Neural progenitor cell (in vitro differentiated cells): ENCODE measurements at places on chromosomes 5 and 9.

GRCh38 chr5:143501310-143502044 is 98.0 kb upstream of the NR3C1 start:
- DNase-seq: no peak

DNA sequence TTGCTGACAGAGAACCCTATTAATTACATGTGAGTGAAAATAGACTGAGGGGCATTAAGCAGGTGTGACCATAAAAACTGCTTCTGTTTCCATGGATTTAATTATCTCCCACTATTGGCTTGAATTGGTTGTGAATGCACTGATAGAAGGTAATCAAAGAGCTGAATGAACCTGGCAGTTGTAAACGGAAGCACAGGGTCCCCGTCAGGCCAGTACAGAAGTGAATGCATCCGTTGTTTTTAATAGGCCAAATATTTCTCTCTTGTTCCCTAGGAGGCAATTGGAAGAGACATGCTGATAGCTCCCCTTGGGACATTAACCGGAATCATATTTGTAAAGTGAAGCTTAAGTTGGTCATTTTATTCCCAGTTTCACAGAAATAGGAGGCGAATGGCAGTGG is 147.0 kb downstream of the CAVIN4 start:
- DNase-seq: no peak

DNA sequence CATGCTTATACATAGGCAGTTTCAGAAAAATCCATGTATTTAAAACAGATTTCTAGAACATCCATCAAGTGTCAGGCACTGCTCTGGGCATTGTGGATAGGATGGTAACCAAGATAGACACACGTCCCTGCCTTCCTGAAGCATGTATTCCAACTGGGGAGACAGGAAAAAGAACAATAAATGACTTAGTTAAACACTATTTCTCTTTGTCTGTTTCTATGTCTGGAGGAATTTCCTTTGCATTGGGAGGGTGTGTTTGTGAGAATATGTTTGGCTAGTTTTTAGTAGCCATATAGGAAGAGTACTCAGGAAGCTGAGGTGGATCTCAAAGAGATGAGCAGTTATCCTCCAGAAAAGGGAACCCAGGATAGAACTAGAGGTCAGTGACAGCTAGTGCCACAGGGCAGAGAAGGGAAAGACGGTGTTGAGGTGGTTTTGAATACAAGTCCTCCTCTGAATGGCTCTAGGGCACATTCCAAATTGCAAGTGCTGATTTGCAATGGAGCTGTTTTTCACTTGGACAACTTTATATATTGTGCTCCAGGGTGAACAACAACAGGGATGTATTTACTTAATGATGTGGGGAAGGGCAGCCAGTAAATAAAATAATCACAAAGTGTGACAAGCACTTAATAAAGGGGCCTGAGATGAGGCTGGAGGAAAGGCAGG is 144.7 kb upstream of the SHB start:
- DNase-seq: peak; percentile 15

DNA sequence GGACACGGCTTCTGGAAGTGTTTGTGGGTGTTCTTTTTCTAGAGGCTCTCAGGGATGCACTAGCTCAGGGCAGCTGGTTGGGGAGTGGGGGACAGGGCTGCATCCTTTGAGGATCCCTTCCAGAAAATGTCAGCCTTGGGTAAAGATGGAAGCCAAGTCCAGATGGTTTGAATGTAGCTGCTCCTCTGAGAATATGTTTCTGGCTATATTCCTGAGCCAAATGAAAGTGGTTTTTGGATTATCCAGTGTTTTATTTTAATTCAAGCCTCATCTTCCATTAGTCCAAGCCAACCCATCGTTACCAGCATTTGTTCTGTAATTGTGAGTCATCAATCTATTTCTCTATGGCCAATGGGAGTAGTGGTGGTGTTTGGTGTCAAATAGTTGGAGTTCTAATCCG is 70.4 kb downstream of the SPRY4 start:
- no peak for DNase-seq

GRCh38 chr5:55720188-55720703 is 8.1 kb upstream of the SLC38A9 start:
- DNase-seq: no peak

DNA sequence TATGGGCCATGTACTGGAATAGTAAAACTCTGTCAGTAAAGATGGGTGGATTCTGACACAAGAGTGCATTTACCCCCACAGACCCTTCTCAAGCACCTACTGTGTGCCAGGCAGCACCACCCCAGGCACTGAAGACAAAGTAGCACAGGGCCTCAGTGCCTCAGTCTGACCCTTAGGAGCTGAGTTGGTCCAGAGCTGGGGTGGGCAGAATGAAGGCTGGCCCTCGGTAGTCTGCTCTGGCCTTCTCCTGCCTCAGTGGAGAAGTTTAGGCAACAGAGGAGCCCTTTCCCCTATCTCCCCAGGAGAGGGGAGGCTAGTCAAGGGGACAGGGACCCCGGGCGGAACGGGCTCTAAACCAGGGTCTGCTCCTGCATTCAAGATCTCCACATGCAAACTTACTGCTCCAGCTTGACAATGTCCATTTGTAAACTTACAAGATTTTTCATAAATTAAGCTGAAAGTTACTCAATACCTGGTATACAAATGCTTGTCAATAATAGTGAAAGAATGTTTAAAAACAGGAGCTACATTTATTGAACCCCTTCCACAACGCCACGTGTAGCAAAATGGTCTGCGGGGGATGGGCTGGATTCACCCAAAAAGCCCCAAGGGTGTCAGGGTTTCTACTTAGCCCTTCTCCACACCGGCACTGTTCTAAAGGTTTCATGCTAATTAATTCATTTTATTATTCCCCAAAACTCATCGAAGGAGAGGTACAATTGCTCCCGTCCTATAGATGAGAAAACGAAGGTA is 1.5 kb downstream of the VDAC1 start:
- no peak for DNase-seq

DNA sequence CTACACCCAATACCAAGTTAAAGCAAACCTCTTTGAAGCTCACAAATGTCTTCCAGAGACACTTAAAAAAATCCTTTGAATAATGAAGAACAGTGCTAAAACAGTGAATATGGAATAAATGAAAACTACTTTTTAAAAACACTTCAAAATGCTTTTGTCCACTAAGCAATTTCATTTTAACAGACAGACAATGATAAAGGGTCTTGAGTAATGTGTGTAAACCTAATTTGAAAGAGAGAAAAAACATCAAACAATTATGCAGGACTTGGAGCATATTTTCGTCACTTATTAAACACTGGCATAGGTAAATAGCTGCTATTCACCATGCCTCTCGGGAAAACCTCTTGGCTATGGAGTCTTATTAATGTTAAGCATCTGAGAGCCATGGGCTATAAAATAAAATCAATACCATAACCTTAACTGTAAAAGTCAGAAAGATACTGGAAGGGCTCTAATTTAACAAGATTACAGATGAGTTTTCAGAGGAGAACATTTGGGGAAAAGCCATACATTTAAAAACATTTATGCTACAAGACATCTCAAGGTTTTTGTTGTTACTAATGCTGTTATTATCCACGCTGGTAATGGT is 177.8 kb downstream of the NFIB start:
- DNase-seq: no peak

GRCh38 chr5:36078430-36078829 is 11.7 kb upstream of the UGT3A2 start:
- no peak for DNase-seq

GRCh38 chr5:36462295-36463021 is 143.9 kb upstream of the SLC1A3 start:
- no peak for DNase-seq

DNA sequence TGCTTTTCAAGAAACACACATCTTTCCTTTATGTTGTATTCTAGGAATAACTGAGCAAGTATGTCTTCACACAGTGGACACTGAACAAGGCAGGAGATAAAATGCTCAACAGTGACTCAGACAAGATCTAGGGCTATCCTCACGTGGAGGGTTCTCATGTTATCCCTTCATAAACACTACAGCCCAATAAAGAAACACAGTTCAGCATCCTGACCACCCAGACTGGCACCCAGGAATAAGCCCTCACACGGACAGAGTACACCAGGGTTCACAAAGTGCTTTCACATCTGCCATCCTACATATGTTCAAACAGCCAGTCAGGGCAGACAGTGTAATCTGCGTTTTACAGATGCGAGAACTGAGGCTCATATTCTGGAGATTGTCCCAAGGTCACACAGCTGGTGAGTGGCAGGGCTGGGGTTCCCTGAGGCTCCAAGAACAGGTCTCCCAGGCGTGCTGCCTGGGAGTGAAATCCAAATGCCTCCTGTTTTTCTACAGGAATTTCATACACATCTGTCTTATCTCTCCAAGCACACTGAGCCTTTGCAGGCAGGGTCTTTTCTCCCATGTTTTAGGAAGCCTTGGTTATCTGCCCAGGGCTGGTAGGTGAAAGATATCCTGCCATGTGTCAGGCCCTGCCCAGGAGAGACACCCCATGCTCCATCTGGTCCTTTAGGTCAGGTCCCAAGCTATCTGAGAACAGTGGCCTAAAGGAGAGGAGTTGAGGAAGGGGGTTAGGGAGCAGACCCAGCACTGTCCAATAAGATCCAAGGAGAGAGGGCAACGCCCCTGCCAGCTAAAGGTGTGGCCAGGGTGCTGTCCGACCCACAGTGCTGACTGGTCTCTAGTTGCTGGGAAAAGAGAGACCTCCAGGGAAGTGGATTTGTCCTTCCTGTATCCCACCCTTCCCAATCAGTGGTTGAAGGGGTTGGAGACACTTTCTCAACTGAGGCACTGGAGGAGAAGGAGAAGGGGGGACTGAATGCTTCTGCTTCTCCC is 47.9 kb upstream of the XPA start:
- DNase-seq: peak; percentile 66

- DNase-seq: no peak
Observed at GRCh38 chr9:93422977-93423616, 28.4 kb upstream of the FAM120A start.

- DNase-seq: no peak
Observed at GRCh38 chr5:149378241-149378820, 761 bp downstream of the IL17B start.

DNA sequence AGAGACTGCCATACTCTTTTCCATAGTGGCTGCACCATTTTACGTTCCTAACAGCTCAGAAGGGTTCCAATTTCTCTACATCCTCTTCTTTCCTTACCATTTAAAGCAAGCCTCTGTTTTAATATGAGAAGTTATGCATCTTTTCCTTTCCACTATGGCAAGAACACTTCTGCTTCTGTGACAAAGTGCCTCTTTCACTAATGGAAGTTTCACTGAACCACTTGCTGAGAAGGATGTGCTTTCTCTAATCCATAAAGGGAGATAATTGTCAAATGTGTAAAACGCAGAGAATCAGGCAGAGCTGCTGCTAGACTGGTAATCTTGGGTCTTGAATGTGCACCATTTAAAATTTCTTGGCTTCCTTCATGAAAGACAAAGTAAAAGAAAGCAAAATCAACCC is 131.6 kb downstream of the PJA2 start:
- no peak for DNase-seq

- DNase-seq: no peak
Observed at GRCh38 chr5:57598097-57598496, 115.5 kb upstream of the ACTBL2 start.

DNA sequence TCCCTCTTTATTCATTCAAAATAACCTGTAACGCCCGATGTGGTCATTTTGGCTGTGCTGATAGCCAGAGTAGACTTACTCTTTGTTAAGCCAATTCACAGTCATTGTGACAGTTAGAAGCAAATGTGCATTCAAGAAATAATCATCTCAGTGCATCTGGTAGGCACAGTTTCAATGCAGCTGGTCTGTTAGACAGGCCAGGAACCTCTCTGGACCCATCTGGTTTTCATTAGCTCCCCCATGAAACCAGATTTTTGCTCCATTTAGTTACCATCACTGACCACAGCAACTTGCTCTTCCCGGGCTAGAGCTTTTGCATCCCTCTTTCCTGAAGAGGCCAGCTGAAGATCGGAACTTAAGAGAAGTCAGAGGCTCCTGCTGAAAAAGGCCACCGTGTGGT is 284.2 kb downstream of the NSG2 start:
- no peak for DNase-seq

- no peak for DNase-seq
Observed at GRCh38 chr5:20370061-20370460, 382.1 kb upstream of the CDH18 start.

- DNase-seq: no peak
Observed at GRCh38 chr9:36337865-36338264, 62.2 kb downstream of the RNF38 start.

DNA sequence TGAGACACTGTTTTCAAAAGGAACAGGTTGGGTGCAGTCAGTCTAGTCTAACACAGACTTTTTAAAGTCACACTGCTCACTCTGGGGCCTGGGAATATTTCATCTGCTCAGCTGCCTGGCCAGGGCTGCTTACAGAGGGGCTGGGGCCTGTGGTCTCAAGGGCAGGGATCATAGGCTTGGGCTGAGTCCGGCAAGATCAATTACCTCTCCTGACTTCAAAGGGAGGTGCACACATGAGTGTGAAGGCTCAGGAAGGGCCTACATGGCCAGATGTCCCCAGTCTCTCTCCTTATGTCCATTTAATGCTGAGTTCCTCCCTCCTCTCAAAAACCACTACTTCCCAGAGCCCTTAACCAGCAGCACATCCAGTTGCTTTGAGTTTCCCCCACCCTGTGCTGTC is 247.2 kb downstream of the HSPA4 start:
- no peak for DNase-seq

DNA sequence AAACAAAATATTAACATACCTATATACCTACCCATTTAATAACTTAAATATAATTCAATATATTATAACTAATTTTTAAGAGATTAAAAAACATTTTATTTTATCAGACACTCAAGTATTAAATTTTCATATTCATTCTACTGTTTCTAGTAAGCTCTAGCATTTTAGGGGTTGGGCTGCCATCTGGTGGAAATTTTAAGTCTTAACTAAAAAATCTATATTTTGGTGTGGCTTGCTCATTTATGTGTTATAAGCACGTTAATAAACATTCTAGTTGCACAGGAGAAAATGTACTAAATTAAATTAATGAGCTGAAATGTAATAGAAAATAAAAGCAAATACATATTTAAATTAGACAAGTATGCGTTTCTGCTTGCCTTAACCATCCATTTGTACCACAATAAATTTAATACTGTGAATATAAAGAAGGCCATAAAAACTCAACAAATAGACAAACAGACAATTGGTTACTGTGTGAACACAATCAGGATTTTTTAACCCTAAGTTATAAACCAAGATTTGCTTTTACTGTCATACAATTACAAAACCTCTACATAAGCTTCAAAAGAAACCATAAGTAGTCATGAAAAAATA is 1728.3 kb upstream of the CDH9 start:
- peak; percentile 51 for DNase-seq

DNA sequence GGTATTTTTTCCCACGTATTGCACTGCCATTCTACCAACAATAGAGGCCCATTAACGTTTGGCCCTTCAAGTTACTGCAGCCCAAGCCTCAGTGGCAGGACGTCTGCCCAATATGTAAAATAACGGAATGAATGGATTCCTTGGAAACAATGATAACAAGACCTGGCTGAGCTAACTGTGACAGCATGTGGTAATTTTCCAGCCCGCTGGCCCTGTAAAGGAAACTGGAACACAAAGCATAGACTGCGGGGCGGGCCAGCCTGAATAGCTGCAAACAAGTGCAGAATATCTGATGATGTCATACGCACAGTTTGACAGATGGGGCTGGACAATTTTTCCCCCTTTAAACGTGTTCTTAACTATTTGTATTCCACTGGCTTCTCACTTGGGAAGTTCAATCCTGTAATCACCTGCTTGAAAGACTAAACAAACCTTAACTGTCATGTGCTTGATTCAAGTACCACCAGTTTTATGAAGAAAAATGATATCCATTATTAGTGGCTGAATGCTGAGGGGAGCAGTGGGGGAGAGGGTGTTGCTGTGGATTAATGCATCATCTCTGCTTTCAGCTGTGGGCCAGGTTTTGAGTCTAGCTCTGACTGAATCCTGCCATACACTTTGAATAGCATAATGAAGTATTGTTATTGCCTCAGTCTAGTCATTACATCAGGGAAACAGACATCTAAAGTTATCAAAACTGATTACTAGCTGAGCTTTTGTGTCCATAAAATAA is 323.9 kb downstream of the TMEM161B start:
- peak; percentile 95 for DNase-seq
